Activated naive CD4-positive, alpha-beta T cell treated with anti-CD3 and anti-CD28 coated beads for 36 hours (primary cell): ENCODE measurements at places on chromosomes 13 and 19. TPM values are rescaled to one million over a fixed set of nuclear protein-coding genes. Genes with fewer than 3 reads are reported as not detected.

DNA sequence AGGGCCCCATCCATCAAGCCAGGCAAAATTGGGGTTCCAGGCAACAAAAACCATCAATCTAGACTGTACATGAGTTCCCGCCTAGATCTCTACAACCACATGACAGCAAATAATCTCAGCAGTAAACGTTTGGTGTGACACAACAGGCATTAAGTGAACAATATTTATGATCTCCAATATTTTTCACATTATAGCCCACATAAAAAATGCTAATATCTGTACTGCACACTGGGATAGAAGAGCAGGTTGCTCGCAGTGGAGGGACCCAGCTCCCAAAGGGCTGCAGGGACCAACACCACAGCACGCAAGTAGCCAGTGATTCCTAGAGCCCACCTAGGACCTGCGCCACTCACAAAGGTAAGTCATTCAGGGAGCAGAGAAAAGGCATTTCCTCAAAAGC lies 25.9 kb downstream of the LATS2 start:
- DNase-seq, result no peak

GRCh38 chr13:99540530-99540929 lies 39.3 kb downstream of the TM9SF2 start:
- DNase-seq, result no peak

GRCh38 chr13:94666065-94666464 lies 46.3 kb downstream of the SOX21 start:
- no peak for DNase-seq

- DNase-seq, result peak; percentile 64
These were observed 38.6 kb downstream of the GATAD2A start for GRCh38 chr19:19443902-19444680.

GRCh38 chr19:4656102-4656501 lies 14.0 kb downstream of the MYDGF start:
- no peak for DNase-seq

DNA sequence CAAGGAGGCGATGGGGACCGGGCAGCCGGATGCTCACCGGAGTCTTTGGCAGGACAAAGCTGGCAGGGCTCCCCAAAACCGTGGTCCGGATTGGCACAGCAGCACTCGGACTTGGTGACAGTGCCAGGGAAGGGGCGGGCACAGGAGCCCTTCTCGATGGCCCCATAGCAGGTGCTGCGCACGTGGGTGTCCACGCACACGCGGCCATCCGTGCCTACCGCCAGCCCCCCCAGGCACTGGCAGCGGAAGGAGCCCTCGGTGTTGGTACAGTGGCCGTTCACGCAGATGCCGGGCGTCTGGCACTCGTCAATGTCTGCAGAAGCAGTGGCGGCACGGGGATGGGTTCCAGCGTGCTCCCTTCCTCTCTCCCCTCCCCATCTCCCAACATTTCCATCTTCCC lies 17.9 kb downstream of the FBN3 start:
- DNase-seq, result no peak

DNA sequence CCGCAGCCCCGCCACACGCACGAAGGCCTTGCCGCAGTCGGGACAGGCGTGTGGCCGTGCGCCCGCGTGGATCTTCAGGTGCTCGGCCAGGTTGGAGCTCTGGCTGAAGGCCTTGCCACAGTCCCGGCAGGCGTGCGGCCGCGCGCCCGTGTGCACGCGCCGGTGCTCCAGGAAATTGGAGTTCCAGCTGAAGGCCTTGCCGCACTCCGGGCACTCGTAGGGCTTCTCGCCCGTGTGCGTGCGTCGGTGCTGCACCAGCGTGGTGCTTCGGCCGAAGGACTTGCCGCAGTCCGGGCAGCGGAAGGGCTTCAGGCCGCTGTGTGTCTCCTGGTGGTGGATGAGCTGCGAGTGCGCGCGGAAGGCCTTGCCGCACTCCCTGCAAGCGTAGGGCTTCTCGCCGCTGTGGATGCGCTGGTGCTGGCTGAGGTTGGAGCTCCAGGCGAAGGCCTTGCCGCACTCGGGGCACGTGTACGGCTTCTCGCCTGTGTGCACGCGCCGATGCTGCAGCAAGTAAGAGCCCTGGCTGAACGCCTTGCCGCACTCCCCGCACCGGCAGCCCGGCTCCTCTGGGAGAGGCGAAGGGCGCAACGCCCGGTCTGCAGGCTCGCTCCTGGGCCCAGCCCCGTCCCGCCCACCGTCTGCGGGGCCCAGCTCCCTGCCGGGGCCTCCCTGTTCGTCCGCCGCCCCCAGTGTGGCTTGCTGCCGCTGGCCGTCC lies 3.6 kb upstream of the A1BG start:
- no peak for DNase-seq

- peak; percentile 19 for DNase-seq
These were observed 451.7 kb downstream of the EFNB2 start for GRCh38 chr13:106083620-106084350.

DNA sequence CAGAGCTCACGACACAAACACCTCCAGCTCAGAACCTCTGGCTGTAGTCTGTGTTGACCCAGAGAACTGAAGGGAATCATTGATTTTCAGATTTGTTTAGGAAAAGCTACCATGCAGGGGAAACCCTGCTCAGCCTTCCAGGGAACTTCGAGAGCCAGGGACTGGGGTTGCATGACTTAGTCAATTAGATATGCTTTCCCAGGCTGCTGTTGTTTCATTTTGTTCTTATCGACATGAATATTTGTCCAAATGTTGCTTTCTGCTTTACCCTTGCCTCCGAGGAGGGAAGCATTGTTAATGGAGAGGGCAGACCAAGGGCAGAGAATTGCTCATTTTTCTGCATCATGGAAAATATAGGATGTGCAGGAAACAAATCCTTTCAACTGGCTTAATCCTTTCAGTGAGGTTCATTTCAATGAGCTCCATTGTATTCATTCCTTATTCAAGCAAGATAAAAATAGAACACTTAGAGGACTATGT lies 82.5 kb downstream of the KLF5 start:
- no peak for DNase-seq

- peak; percentile 95 for DNase-seq
These were observed at the start of gene KBTBD7 for GRCh38 chr13:41193919-41194824. KBTBD7 (minus strand) TSS chr13:41194569; CDS start chr13:41194257, 312 bp downstream.

Gene FGF21
- total RNA-seq, result not detected

Gene TTC9B
- total RNA-seq, result not detected

Gene NTF4
- not detected for total RNA-seq

Gene NDUFA7
- 95.9 TPM for total RNA-seq

Gene TSHZ3
- total RNA-seq, result 2.0 TPM

Gene CCNE1
- total RNA-seq, result 31.2 TPM

Gene ZNF575
- total RNA-seq, result 5.2 TPM
